ENCODE measurements at places on chromosomes 5 and 9.

DNA sequence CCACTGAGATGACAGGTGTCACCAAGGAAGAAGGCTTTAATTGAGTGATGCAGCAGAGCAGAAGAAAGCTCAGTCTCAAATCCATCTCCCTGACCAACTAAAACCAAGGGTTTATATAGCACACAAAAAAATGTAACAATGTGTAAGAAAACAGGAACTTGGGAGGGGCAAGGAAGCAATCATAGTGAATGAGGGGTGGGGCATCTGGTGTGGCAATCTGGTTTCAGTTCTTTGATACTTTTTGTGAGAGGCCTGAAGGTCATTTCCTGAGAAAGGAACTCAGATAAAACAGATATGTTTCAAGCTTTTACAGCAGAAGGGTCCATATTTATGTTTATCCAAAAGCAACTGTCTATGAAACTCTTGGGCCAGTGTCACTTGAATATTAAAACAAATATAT lies 19.7 kb downstream of the CD180 start:
- no peak for DNase-seq

DNA sequence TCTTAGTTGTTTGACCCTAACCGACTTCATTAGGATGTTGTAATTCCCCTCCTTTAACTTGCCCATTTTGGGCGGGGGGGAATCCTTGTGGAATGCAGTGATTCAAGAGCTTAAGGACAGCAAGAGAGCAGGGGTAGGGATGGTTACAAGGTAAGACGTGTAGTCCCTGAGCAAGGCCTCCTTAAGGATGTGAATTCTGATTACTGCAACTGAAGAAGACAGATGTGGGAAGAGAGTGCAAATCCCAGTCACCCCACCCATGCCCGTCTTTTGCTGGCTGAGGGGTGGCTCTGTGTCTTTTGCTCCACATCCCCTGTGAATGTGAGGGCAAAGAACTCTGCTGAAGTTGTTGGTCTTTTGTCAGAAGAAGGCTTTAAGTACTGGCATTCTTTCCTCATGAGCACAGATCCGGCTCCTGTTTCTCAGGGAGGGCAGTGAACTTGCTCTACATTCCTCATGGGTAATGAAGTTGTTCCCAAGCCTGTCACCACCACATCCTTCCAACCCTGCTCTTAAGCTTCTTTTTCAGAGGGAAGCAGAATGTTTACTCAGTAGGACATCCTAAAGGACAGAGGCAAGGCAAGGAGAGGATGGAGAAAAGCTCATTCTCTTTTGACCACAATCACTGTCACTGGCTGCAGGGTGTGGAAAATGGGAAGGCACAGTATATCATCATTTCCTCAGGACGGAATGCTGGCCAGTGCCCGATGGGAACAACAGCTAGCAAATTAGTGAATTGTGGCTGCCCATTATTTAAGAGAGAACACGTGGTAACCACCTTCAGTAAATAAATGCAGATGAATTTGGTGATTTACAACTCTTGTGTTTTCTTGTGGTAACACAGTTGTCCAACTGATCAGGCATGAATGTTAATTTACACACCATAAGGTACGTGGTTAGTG lies 61.5 kb downstream of the RAI14 start:
- no peak for DNase-seq

- DNase-seq, result no peak
These were observed 103.4 kb upstream of the DMRTA1 start for GRCh38 chr9:22343218-22343611.

DNA sequence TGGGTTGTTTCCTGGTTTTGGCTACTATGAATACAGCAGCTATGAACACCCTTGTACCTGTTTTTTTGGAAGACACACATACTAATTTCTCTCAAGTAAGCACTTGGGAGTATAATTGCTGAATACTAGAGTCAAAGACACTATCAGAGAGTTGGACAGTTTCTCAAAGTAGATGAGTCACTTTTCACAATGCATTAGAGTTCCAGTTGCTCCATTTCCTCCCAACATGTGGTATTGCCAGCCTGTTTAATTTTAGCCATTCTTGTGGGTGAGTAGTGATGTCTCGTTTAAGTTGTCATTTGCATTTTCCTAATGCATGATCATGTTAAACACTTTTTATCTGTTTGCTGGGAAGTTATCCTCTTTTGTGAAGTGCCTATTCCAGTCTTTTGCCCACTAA lies 81.6 kb upstream of the GDNF start:
- DNase-seq, result no peak

GRCh38 chr5:107373549-107374263 lies 297.0 kb downstream of the EFNA5 start:
- no peak for DNase-seq

DNA sequence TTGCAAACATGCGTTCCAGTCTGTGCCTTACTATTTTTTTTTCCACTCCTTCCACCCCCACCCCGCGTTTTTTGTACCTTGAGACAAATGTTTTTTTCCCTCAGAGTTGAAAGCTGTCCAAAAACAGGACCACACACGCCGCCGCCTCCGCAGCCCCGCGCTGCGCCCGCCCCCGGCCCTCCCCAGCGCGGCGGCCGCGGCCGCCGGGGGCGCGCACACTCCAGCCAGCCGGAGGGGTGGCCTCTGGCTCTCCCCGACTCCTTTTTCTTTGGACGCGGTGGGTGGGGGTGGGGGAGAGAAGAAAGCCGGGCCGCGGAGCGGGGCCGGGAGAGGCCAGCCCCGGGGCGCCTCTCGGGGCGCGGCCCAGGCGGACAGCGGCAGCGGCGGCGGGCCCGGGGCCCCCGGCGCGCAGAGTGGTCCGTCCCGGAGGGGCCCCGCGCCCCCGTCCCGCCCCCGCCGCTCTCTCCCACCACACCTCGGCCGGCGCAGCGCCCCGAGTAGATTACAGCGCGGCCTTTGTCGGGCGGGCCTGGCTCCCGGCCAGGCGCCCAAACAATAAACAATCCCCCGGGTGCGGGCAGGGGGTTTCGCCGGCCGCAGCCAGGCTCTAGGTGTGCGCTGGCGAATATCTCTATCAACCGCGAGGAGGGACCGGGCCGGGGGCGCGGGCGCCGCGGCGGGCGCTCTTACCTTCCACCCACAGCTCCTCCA lies 10.9 kb downstream of the PTCH1 start:
- DNase-seq, result peak; percentile 87

- no peak for DNase-seq
These were observed 25.2 kb upstream of the TNFAIP8 start for GRCh38 chr5:119330367-119331183.

GRCh38 chr5:134500699-134501430 lies 24.6 kb upstream of the JADE2 start:
- no peak for DNase-seq

- no peak for DNase-seq
These were observed 220.7 kb downstream of the FANCC start for GRCh38 chr9:95096807-95097206.

GRCh38 chr5:151683444-151683843 lies 3.3 kb downstream of the SPARC start:
- no peak for DNase-seq

DNA sequence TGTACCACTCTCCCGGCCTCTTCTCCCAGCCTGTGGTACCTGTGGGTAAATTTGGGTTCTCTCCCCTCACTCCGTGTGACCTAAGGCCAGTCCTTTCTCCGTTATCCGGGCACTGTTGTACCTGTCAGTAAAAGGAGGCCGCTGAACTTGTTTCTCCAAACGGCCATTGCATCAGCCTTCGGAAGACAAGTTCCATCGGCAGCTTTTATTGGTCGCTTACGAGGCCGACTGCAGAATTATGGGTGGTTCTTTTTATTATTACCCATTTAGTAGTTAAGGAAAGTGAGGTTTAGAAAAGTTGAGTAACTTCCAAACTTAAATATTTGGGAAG lies 558 bp downstream of the GRPEL2 start:
- no peak for DNase-seq

GRCh38 chr5:57871496-57871895 lies 388.9 kb upstream of the ACTBL2 start:
- DNase-seq, result no peak

DNA sequence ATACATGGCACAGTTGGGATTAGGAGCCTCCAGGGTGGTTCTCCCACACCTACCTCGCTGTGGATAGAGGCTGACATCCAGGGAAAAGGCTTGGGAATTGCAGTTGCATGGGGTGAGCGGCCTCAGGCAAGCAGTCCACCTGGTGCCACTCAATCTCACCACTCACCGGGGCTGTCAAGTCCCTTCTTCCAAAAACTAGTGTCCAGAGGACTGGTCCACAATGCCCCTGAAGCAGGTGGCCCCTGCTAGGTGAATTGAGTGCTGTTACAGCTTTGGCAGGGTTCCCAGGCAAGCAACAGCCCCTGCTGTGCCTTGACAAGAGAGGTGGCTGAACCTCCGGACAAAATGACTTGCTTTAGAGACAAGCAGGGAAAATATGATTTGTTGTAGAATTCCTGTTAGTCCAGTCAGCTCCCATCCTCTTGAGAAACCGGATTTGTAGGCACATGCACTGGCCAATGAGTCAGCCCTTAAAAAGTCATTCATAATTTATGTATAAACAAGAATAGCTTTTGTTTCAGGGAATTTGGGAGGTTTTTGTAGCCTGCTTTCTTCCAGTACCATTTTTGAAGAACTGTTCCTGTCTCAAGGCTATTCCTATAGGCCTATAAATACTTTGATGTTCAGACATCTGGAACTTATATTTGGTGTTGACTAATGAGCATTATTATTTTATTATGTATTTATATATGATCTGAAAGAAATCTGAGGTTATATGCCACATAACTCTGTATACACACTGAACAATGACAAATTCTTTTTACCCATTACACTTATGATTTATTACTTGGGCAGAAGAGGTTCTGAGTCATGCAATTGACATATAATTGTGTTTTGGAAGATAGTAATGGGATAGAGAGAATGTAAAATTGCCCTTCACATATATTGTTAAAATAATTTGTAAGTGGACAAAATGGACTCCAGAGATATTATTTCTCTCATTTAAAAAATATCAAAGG lies 411.1 kb downstream of the ACTL7B start:
- no peak for DNase-seq

- no peak for DNase-seq
These were observed 176.1 kb downstream of the TRPM3 start for GRCh38 chr9:70945301-70945700.

GRCh38 chr5:104172976-104173375 lies 610.4 kb upstream of the NUDT12 start:
- no peak for DNase-seq

DNA sequence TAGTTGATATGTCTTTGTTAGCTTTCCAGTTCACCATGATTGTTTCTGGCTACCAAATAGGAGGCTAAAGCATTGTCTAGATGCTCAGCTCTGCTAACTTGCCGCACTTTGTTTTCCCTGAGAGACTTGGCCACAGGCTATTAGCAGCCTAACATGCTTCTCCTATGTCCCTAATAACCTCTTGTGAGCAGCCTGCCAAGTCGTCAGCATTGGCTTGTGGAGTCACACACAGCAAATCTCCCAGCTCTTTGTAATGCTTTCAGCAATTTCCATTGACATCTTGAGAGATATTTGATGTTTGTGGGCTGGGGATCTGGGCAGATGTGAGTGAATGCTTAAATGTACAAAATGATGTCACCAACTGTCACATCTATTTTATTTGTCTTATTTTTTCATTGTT lies 346.9 kb downstream of the KDM4C start:
- no peak for DNase-seq

DNA sequence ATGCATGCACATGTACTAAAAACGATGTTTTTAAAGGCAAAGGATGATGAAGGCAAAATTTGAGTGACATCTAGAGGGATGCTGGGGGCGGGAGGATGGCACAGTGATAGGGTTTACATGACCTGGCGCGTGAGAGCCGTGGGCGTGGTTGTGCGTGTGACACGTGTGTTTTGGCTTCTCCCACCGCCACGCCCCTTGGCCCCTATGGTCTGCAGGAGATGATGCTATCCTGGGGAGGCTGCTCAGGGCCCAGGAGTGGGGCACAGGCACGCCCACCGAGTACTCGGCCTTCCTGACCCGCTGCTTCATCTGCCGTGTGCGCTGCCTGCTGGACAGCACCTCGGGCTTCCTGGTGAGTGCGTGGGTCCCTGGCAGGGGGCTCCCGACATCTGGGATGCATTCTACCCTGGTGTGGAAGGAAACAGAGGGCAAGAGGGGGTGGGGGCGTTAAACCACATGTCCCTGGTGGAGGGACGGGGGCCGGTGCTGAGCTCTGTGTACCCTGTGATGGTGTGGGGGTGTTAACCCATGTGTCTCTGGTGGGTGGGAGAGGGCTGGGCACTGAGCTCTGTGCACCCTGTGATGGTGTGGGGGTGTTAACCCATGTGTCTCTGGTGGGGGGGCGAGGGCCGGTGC lies 19.2 kb upstream of the EXOC3 start:
- DNase-seq, result no peak

- no peak for DNase-seq
These were observed 192.1 kb upstream of the RGMB start for GRCh38 chr5:98581112-98581997.

DNA sequence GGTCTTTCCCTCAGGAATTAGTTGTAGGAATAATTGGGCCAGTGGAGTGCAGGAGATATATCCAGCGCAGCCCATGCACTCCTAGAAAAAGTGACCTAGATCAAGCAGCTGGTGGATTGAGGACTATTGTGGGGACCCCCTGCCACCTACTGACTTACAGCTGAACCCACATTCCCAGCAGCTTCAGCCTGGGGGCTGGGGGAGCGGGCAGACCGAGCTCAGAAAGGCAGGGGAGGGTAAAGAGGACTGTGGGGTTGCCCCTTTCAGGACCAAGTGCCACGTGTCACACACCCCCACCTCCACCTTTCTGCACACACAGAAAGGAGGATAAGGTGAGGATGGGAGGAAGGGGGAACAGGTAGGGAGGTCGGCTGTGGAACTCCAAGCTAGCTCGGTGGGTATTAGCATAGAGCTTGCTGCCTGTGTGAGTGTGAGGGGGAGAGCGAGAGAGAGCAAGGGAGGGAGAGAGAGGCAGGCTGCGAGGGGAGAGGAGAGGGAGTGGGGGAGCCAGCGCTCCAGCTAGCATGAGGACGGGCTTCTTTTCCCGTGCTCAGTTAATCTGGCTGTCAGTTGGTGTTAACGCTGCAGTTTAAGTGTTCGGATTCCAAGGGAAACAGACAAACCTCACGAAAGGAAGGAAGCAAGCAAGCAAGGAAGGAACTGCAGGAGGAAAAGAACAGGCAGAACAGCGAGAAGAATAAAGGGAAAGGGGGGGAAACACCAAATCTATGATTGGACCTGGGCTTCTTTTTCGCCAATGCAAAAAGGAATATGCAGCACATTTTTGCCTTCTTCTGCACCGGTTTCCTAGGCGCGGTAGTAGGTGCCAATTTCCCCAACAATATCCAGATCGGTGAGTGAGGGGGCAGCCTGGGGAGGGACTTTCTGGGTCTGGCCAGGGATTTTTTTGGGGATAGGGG lies at the start of gene GRIA1:
Gene GRIA1, plus strand, starts transcription at position 553 of the 920 bp plus-strand sequence.
- no peak for DNase-seq

DNA sequence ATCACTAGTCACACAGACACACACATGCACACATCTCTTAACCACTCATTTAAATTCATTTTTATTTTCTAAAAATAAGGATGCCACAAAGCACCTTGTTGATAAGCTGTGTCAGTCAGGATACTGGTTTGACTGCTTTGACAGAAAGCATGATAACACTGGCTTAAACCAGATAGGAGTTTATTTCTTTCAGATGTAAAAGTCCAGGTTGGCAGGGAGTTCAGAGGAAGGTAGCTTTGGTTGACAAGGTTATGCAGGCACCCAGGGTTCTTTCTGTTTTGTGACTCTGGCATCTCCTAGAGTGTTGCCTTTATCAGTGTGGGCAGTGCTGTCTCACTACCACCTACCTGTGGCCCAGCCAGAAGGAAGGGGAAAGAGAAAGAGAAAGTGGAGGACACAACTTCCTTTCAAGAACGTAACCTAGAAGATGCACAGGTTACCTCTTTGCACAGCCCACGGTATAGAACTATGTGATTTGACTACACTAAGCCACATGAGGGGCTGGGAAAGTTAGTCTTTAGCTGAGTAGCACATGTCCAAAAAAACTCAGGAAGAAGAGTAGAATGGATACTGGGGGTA lies 334.7 kb downstream of the OSTF1 start:
- no peak for DNase-seq

Data from left forelimb (tissue), 1 donor.